ENCODE measurements at places on chromosomes 6 and 20.
A peak's percentile ranks its signal among the peaks of the same experiment; 100 is the strongest.

DNA sequence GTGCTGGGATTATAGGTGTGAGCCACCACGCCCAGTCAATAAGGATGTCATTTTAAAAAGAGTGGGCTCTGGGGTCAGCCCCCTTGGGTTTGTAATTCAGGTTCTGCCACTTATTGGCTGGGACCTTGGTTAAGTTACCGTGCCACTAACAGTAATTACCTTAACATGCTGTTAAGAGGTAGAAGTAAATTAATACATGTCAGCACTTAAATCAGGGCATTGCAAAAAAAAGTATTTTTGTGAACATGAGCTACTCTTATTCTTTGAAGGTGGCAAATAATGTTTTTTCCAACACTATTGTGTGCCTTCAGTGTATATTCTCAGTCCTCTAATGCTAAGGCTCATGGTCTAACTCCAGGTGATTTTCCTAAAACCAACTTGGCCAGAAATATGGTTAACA lies 109.5 kb downstream of the F13A1 start:
- no peaks in the 10 kb centered on the region for H3K36me3 ChIP-seq
- DNase-seq = no peak
- H3K27ac ChIP-seq = no peak overlapping the region
- no peaks in the 10 kb centered on the region for H3K4me1 ChIP-seq
- H3K4me3 ChIP-seq = no peak overlapping the region

- no peak for DNase-seq
- no peak overlapping the region for H3K27ac ChIP-seq
- peaks cover 8% of the 10 kb centered on the region for H3K36me3 ChIP-seq
- H3K4me3 ChIP-seq = no peak overlapping the region
Measured at GRCh38 chr6:82988930-82989351, 76.7 kb downstream of the UBE3D start.

DNA sequence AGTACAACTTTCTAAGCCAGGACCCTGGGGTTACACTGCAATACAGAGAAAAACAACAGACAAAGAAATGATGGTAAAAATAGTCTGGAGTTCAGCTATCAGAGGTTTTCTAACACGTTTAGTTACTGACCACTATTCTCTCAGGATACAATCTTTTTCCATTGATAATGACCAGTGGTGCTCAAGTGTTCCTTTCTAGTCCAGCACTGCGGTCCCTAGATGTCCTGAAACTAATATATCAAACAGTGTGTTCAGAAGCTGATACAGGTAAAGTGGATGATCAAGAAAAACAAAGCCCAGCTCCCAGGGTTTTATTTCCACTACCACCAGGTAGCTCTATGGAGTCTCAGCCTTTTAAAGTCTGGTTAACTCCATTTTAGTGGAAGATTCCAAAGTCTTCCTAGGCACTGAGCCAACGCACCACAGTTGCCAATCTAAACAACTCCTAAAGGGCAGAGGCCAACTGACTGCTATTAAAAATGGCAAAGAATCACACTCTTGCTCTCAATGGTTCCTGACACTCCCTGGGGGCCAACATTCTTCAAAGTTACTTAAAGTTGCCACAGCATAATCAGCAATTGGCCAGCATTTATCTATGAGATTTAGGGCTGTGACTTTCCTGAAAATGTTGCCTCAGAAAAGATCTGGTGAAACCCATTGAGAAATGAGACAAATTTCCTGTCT lies 38.2 kb downstream of the DZANK1 start:
- no peak overlapping the region for H3K27ac ChIP-seq
- H3K36me3 ChIP-seq = no peaks in the 10 kb centered on the region
- DNase-seq = no peak

DNA sequence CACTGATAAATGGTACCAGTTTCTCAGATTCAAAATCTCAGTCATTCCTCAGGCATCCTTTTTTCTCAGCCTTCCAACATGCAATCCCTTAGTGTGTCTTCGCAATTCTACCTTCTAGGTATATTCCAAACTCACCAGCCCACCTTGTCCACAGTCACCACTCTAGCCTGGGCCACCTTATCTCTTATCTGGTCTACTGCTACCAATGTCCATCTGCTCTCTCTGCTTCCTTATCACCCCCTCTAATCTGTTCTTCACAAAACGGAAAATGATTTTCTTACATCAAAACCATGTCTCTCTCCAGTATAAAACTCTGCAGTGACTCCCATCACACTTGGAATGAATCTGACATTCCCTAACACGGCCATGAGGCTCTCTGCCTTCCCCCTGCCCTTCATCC lies 91.9 kb downstream of the PREP start:
- no peaks in the 10 kb centered on the region for H3K27me3 ChIP-seq
- H3K36me3 ChIP-seq = peaks cover 14% of the 10 kb centered on the region
- no peak for DNase-seq
- H3K27ac ChIP-seq = no peak overlapping the region

DNA sequence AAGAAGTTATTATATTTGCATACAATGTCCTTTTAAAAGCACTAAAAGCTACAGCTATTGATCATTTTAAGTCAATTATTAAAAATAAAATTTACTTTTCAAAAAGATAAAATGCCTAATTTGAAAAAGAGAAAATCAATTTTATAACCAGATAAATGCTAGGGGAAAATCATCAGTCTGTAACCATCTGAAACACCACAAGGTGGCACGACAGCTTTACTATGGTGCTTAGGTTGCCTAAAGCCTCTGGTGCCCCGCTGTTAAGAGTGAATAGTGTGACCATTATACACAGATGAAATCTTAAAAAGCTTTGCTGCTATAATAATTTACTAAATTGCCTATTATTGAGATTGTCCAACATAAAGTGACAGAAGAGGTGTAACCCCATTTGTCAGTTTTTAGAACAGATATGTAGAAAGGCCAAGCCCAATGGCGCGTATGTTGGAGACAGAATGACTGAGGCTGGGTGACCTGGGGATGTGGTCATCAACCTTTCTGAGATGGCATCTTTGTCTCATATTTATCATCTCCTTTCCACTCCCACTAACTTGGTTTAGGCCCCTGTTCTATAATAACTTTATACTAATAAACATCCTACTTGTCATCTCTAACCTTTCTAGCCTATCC lies 100.8 kb downstream of the MOXD1 start:
- H3K27me3 ChIP-seq = no peaks in the 10 kb centered on the region
- H3K36me3 ChIP-seq = no peaks in the 10 kb centered on the region
- H3K27ac ChIP-seq = no peak overlapping the region

DNA sequence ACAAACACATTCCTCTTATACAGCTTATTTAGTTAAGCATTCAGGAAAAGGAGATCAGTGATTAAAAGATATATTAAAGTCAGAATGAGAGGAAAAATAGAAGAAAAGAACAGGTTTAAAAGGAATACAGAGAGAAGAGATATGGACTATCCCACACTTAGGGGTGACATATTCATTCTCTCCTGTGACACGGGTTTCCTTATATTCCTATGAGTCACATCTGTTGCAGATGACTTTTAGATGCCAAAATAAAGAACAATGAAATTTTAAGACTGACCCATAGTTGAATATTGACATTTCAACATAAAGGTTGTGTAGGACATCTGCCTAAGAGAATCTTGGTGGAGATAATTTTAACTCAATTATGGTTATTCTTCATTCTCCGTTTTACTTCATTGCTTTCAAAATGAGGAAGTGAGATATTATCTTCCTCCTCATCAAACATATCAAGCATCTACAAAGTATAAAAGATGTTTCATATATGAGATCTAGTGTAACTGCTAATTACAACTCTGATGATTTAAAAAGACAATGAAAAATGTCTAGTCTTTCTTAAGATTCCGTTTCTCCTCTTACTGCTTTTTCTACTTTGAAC lies 1336.7 kb upstream of the CITED2 start:
- no peaks in the 10 kb centered on the region for H3K36me3 ChIP-seq
- H3K27ac ChIP-seq = no peak overlapping the region
- H3K4me3 ChIP-seq = no peak overlapping the region
- no peaks in the 10 kb centered on the region for H3K27me3 ChIP-seq
- peaks cover 8% of the 10 kb centered on the region for H3K4me1 ChIP-seq

GRCh38 chr6:33410711-33411631 lies at the start of gene PHF1:
Gene PHF1 (plus strand): TSS chr6:33411014. CDS start chr6:33412264, 1,250 bp downstream.
- H3K27me3 ChIP-seq = no peaks in the 10 kb centered on the region
- no peak for DNase-seq
- H3K4me1 ChIP-seq = peaks cover 37% of the 10 kb centered on the region

DNA sequence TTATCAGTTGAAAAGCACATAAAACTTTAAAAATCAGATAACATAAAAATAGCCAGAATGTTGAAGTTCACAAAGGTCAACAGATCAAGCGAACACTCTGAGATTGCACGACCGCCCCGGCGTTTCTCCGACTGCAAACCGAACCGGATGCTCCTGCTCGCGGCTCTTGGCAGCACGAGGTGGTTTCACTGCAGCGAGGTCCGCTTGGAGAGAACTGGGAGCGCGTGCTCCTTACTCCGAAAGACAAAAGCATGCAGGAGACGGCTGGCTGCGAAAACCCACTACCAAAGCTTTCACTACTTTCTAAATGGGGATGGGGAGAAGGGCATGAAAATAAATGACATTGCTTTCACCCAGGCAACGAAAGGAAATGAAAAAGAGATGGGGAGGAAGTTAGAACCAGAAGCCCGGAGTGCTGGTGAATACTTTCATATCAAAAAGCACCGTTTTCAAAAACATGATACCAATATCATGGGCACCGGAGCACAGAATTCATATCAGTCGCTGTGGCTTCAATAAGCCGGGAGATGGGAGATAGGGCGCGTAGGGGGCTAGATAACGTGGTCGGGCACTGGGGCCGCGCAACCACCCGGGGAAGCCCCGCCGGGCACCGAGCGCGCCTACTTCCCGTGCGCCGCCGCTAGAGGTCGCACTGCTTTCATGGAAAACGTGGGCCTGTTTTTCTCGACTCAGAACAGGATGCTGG lies 8.3 kb upstream of the ANKRD60 start:
- H3K36me3 ChIP-seq = peaks cover 3% of the 10 kb centered on the region
- peaks cover 23% of the 10 kb centered on the region for H3K27me3 ChIP-seq
- no peak overlapping the region for H3K27ac ChIP-seq
- DNase-seq = peak; percentile 87

DNA sequence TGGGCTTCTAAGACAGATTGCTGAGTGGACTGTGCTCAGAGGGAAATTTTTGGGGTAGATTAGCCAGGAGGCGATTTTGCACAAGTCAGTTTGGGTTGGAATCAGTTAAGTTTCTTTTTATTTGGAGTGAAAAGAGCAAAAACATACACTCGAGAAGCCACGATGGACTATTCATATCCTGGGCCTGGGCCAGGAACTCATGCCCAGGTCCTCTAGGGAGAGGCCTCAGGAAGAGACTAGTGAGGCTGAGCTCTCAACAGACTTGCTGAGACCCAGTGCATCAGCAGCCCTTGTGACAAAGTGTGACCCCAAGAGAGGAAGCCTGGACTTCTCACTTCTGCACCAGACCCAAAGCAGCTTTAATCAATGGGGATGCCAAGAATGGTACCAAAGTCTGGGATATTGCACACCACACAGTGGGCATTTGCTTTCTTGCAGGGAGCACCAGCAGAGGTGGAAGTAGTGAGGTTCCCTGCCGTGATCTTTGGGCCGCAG lies 61.6 kb upstream of the MAFB start:
- H3K27ac ChIP-seq = no peak overlapping the region
- peaks cover 31% of the 10 kb centered on the region for H3K27me3 ChIP-seq
- no peaks in the 10 kb centered on the region for H3K36me3 ChIP-seq
- H3K4me1 ChIP-seq = no peaks in the 10 kb centered on the region

DNA sequence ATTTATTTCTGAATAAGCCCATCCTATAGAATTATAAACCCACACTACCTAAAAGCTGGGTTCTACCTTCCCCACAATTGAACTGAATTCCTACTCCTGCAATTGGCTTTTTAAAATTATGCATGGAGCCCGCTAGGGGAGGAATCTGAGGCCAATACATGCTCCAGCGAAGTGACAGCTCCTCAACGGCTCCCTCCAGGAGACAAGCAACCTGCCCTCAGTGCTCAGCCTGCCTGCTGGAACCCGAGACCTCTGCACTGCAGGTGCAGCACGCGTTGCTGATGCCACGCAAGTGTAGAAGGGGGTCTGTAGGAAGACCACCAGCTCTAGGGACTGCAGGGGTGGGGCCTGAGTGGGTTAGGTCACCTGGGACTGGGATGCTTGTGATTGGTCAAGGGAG lies 170.2 kb upstream of the CDYL start:
- no peak overlapping the region for H3K27ac ChIP-seq
- no peak overlapping the region for H3K4me3 ChIP-seq
- DNase-seq = no peak
- peaks cover 20% of the 10 kb centered on the region for H3K4me1 ChIP-seq

GRCh38 chr6:7974938-7975763 lies 64.6 kb upstream of the TXNDC5 start:
- H3K27me3 ChIP-seq = peaks cover 13% of the 10 kb centered on the region
- H3K36me3 ChIP-seq = no peaks in the 10 kb centered on the region
- no peak overlapping the region for H3K4me3 ChIP-seq
- H3K27ac ChIP-seq = peak overlapping the region; percentile 56

DNA sequence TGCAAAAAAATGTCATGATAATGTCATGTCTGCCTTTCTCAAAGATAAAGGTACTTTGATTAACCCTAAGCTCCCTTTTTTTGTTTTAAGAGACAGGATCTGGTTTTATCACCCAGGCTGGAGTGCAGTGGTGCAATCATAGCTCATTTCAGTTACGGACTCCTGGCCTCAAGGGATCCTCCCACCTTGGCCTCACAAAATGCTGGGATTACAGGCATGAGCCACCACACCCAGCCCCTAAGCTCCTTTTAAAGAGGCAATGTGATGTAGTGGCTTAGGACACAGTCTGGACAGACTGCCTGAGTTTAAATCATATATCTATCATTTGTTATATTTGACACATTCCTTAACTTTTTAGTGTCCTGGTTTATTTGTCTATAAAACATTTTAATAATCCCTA lies 77.0 kb downstream of the FLRT3 start:
- no peak overlapping the region for H3K27ac ChIP-seq
- no peak overlapping the region for H3K4me3 ChIP-seq
- no peaks in the 10 kb centered on the region for H3K36me3 ChIP-seq
- DNase-seq = no peak

- no peak for DNase-seq
- H3K4me3 ChIP-seq = no peak overlapping the region
- no peaks in the 10 kb centered on the region for H3K27me3 ChIP-seq
- H3K4me1 ChIP-seq = peaks cover 39% of the 10 kb centered on the region
- H3K27ac ChIP-seq = no peak overlapping the region
- H3K36me3 ChIP-seq = no peaks in the 10 kb centered on the region
Measured at GRCh38 chr20:8212286-8212685, 80.2 kb downstream of the PLCB1 start.

DNA sequence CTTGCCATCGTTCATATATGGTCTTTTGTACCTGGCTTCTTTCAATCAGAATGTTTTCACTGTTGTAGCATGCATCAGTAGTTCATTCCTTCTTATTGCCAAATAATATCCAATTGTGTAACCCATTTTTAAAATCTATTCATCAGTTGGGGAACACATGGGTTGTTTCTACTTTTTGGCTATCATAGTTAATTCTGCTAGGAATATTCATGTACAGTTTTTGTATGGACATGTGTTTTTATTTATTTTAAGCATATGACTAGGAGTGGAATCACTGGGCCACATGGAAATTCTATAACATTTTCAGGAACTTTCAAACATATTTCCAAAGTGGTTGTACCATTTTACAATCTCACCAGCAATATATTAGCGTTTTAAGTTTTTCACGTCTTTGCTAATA lies 187.4 kb upstream of the PRND start:
- no peaks in the 10 kb centered on the region for H3K4me1 ChIP-seq
- no peaks in the 10 kb centered on the region for H3K36me3 ChIP-seq
- no peak overlapping the region for H3K4me3 ChIP-seq
- no peak for DNase-seq
- peaks cover 29% of the 10 kb centered on the region for H3K27me3 ChIP-seq
- no peak overlapping the region for H3K27ac ChIP-seq
